ENCODE measurements at places on chromosomes 5 and 9.

- no peak for DNase-seq
Observed at GRCh38 chr5:173625673-173626504, 9.4 kb upstream of the BOD1 start.

- no peak for DNase-seq
Observed at GRCh38 chr5:14296533-14297331, 153.6 kb downstream of the TRIO start.

- DNase-seq, result no peak
Observed at GRCh38 chr9:96874947-96875460, 20.7 kb upstream of the ZNF782 start.

GRCh38 chr5:55407059-55407684 lies 99.4 kb downstream of the MTREX start:
- no peak for DNase-seq

DNA sequence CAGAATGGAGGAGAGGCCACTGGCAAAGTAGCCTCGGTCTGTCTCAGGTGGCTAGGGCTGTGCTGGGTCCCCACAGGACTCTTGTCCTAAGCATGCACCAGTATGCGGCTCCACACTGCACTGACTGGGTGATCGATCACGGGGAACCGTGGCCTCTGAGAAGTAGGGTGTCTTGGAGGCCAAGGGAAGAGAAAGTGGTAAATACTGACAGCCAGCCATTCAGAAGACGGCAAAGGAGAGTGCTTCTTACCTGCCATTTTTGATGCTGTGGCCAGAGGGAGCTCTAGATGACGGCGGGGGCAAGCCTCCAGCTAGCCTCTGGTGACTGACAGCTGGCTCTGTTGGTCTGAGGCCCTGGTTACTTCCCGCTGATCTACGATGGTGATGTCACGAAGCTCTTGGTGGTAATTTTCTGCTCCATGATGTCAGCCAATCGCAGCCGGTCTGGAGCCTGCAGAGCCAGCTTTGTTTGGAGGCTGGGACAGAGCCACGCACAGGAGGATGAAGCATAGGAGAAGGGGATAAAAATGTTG lies 40.4 kb upstream of the GADD45G start:
- no peak for DNase-seq

- no peak for DNase-seq
Observed at GRCh38 chr9:88652876-88653275, 117.9 kb downstream of the NXNL2 start.

GRCh38 chr9:104617418-104617817 lies 586 bp downstream of the OR13C9 start:
- DNase-seq, result no peak

GRCh38 chr9:20941174-20941690 lies 90.2 kb downstream of the HACD4 start:
- DNase-seq, result peak; percentile 4

GRCh38 chr5:180824630-180825476 lies 22.2 kb upstream of the MGAT1 start:
- DNase-seq, result no peak

DNA sequence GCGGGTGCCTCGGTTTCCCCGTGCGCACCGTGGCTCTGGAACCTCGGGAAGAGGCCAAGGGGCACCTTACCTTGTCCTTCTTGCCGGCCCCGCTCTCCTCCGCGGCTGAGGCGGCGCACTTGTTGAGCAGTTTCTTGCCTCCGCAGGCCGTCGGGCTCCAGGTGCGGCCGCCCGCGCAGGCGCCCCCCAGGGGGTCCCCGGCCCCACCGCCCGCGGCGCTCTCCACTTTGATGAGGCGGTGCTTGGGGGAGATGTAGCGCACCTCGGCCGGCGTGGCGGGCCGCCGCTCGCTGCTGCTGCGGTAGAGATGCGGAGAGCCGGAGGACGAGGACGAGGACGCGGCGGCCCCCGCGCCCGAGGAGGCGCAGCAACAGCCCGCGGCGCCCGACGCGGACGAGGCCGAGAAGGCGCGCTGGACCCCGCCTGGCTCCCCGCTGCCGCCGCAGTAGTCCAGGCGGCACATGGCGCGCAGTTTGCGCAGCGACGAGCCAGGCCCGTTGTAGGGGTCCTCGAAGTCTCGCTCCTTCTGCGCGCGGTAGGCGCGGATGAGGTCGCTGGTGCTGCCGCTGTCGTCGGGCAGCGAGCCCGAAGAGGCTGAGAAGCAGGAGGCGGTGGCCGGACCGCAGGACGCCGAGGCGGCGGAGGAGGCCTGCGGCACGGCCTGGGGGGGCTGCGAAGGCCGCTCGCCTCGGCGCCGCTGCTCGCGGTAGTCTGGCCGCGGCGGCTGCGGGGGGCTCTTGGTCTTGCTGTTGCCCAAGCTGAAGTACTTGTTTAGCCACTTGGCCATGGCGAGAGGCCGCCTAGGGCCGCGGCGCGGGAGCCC lies 957 bp downstream of the SHB start:
- no peak for DNase-seq

DNA sequence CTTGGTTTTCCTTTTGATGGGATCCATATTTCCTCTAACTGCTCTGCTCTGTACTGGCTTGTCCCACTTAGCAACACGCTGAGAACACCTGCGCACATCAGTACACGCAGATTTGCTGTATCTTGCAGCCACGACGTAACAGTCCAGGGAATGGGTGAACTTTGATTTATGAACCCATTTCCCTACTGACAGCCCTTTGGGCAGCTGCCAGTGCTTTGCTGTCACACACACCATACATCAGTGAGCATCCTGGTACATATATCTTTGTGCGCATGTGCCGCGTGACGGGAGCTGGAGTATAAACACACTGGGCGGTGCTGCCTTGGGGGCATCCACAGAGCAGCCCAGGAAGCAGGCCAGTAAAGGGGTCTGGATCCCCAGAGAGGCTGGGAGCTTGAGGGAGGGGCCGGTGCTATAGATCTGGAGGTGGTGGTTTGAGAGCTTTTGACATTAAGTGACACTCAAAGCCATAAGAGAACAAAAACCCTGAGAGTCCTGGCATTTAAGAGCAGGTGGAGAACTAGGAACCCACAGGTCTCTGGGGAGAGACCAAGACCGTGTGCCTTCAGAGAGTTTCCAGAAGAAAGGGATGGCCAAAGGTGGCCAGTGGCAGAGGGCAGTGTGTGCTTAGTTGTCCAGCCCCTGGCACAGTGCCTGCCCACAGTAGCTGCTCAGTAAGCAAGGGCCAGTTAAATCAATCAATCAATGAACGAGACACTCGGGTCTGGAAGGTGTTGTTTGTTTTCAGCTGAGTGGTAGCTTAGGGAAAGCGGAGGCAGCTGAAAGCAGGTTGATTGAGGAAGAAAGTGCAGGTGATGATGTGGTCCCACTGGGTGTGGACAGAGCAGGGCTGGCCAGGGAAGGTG lies 53.7 kb downstream of the LMX1B start:
- no peak for DNase-seq

DNA sequence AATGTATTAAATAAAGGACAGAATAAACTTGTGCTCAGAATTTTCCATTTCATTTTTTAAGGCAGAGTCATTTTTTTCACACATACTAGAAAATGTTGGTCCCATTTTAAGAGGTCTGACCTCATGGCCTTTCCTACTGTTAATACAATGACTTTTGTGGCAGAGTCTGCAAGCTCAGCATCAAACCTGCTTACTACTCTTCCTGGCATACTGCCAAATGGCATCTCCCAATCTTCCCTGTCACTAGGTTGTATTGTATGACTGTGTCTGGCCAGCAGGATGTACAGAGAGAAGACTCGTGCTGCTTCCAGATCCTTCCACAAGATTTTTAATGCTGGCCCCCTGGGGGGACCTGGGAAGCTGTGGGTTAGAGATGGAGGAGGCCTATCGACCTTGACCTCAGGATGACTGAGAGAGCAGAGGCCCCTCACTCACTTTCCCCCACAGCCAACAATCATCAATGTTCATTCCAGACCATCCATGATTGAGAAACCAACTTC lies 64.7 kb downstream of the BARX1 start:
- no peak for DNase-seq

- no peak for DNase-seq
Observed at GRCh38 chr5:38716516-38716915, 129.3 kb upstream of the OSMR start.

DNA sequence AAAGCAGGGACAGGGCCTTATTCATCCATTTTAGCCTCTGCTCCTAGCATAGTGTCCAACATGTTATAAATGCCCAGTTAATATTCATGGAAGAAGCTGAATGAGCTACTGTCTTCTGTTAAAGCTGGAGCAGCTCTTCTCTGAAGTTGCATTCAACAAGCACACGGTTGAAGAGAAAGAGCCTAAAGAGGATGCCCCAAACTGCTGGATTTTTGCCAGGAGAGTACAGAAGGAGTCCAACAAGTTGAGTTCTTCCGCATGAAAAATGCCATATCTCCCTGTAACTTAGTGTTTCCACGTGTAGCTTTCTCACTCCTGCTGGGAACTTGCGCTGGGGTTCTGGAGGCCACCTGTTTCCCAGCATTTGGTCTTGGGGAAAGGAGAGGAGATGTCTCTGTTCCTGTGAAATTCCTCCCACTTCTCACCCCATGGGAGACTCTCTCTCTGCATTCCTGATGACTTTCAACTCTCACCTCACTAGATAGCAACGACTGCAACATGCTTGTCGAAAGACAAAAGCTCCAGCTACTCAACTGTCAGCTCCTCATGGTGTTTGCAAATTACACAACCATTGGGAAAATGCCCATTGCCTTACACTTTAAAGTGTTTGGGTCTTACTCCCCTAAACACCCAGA lies 122.8 kb downstream of the KIF4B start:
- no peak for DNase-seq

GRCh38 chr9:77807281-77807683 lies 159.2 kb upstream of the GNA14 start:
- DNase-seq, result no peak

DNA sequence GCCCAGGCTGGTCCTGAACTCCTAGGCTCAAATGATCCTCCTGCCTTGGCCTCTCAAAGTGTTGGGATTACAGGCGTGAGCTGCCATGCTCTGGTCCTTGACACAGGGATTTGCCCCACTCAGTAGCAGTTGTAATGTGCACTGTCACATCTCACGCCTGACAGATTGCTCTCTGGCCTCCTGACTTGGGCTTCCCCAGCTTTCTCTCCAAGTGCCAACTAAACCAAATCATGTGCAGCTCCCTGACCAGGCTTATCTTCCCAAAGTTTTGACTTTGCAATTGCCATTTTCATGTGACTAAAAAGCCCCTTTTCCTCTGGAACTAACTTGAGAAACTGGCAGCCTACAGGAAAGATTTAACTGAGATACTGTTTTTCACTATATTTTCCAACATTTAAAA lies 10.7 kb downstream of the RPL26L1 start:
- DNase-seq, result no peak

- DNase-seq, result no peak
Observed at GRCh38 chr5:39503155-39503554, 78.4 kb upstream of the DAB2 start.

DNA sequence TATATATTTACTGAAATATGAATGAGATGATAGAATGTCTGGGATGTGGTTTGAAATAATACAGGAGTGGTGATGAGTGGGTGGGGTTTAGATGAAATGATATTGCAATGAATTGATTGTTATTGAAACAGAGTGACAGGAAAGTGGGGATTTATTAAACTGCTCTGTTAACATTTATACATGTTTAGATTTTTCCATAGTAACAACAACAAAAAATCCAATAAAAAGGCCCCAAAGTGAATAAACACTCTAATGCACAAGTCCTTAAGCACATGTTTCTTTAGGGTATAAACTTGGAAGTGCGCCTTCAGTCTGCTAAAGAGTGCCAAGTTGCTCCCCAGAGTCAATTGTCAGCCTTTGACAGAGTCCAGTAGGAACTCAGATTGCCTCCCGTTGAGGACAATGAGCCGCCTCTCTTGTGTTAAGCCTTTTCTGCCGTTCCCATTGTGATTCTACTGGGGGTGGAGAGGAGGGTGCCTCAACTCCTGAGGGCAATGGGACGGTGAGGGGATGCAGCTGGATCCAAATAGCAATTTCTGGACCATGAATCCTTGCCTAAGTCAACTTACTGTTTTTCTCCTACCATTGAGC lies 112.3 kb downstream of the SLC28A3 start:
- DNase-seq, result no peak

DNA sequence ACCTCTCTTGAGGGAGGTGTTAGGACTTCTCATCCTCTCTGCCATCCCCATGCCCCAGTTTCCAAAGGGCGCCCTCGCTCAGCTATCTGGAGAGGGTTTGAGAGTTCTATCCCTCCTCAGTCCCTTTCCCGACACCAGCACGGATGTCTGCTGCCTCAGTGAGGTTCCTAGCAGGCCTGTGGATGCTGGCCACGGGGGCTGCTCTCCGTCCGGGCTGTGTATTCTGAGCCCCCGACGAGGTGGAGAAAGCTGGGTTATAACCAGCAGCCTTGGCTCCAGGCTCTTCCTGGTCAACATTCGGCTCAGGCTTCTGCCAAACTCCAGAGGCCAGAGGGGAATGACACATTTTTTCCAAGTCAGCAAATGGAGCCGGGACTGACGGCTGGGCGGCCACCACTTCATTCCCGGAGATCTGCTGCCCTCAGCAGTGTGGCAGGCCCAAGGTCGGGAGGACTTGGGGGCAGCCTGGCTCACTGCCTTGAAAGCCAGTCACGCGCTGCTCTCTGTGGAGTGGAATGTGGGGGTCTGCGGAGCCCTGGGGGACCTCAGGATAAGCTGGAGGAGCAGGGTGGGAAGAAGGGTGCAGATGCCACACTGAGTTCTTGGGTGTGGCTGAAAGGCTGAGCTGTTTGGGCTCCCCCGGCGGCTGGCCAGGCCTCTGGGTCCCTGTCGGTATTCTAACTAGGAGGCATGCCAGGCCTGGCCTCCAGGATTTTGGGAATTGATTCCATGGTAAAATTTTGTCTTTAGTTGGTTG lies 27.4 kb downstream of the PTPA start:
- no peak for DNase-seq
